Stimulated activated CD8-positive, alpha-beta memory T cell treated with anti-CD3 and anti-CD28 coated beads, Interleukin-4, amount 100 ng/mL, for 1 hour (primary cell): ENCODE measurements at places on chromosomes 6 and 20.

GRCh38 chr6:1509241-1509640 is 100.5 kb upstream of the FOXC1 start:
- no peak for DNase-seq

- no peak for DNase-seq
Measured at GRCh38 chr6:163741743-163742363, 327.3 kb downstream of the QKI start.

DNA sequence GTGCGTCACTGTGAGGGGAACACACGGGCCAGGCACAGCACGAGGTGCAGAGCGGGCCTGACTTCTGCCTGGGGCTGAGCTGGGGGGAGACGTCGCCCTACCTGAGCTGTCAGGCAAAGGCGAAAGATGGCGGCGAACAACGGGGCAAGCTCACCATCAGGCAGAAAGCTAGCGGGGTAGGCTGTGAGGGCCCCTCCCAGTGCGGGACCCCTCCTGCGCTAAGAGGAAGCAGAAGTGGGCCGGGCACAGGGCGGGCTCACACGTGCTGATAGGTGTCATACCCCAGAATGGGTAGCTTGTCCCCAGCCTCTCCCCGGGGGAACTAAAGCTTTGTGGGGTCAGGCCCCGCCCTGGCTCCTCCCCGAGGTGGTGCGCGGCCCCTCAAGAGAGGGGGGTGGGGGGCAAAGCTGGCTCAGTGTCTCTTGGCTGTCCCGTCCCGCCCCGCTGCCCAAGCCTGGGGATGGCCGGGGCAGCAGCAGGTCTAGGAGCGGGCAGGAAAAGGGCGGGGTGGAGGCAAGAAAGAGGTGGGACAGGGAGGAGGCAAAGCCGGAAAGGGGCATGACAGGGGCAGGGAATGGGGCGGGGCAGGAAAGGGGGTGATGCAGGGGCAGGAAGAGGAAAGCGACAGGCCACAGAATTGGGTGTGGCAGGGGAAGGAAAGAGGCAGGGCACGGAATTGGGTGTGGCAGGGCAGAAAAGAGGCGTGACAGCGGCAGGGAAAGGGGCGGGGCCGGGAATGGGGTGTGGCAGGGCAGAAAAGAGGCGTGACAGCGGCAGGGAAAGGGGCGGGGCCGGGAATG is 14.7 kb downstream of the UCKL1 start:
- DNase-seq = no peak

DNA sequence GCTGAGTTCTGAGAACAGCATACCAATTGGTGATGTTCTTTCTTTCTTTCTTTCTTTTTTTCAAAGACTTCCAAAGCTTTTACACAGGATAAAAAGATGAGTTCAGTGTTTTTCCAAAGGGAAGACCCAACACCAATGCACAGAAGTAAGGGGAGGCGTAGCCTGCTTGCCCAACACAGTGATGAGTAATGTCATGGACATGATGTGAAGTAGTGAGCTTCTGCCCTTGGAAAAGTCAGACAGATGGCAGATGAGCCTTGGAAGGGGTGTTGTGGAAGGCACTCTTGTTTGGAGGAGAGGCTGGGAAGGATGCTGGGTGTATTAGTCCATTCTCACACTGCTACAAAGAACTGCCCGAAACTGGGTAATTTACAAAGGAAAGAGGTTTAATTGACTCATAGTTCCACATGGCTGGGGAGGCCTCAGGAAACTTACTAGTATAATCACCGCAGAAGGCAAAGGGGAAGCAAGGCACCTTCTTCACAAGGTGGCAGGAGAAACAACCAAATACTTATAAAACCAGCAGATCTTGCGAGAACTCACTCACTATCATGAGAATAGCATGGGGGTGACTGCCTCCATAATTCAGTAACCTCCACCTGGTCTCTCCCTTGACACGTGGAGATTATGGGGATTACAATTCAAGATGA is 12.6 kb downstream of the LRP11 start:
- DNase-seq = no peak

DNA sequence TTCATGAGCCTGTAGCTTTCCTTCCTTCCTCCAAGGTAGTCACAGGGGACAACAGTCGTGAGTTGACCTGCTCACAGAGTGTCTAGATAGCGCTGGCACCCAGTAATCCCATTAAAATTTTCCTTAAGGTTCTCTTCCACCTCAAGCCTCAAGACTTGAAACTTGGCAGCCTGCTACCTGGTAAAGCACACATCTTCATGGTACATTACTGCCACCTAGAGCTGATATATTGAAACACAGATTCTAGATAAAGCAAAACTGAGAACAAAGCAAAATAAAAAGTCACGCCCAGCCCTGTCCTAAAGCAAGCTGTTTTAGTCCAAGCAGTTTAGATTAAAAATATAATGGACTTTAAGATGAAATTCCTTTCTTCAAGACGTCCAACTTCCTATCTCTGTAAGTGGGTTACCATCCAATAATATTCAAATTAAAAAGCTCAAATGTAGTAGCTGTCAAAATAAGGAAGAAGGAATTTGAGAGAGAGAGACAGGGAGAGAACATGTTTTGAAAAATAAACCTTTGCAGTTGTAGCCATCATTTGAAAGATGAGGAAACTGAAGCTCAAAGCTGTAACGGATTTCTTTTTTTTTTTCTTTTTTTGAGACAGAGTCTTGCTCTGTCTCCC is 50.7 kb upstream of the CD83 start:
- DNase-seq = no peak

DNA sequence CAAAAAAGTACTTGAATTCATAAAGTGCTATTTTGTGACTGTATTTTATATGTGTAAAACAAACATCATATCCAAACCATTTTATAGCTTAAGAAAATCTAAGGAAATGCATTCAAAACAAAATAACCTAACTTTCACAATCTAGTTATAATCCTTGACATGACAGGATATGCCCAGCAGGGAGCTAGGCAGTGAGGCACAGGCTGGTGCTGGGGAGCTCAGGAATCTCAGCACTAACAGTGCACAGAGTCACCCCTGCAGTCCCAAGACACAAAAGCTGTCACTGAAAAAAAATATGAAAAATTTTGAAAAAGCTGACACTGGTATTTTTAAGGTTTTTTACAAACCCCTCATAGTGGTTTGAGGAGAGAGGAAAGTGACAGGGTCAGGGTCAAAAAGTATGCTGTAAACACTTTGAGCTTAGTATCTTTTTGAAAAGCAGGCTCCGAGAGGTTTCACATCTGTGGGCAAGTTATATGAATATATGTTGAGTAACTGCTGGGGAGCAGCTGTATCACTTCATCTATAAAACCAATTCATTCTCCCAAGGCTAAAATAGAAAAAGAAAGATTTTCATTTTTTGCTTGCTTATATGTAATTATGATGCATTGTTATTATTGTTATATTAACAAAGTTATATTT is 24.1 kb downstream of the LGSN start:
- no peak for DNase-seq

GRCh38 chr20:24701027-24701426 is 231.6 kb downstream of the SYNDIG1 start:
- DNase-seq = no peak

GRCh38 chr6:53360093-53360912 is 11.6 kb upstream of the ELOVL5 start:
- DNase-seq = no peak

DNA sequence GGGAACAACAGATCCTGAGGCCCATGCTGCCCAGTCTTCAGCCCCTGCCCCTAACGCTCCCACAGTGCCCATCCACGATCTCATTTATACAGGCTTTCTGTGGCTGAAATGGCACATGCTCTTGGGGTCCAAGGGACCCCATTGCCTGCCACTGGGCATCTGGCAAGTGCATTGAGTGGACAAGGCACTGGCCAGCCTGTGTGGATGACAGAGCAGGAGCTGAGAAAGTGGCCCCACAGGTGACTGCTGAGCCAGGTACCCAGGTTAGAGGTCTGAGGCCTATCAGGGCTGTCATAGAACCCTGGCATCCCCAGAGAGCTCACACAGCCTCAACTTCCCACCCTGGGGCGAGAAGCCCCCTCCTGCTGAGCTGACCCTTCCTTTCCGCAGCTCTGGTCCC is 86.0 kb upstream of the NXT1 start:
- DNase-seq = no peak

DNA sequence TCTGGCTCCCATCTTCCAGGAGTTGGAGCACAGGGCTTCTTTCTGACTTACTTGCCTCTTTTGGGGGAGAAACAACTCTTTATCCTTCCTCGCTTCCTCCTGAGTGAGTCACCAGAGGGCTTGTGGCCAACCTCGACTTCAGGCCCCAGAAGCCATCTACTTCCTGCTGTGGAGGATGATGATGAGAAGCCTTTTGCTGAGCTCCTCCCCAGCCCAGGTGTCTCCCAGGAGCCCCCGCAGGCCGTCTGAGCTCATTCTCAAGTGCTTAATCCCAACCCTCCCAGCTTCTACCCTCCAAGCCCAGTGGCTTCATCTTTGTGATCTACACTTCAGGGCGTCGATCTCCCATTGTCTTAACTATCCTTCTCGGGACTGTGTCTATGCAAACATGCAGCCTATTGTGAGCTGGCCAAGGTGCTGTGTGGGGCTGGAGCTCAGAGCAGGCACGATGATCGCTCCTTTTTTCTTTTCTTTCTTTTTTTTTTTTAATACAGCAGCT is 27.9 kb downstream of the SDCBP2 start:
- no peak for DNase-seq

DNA sequence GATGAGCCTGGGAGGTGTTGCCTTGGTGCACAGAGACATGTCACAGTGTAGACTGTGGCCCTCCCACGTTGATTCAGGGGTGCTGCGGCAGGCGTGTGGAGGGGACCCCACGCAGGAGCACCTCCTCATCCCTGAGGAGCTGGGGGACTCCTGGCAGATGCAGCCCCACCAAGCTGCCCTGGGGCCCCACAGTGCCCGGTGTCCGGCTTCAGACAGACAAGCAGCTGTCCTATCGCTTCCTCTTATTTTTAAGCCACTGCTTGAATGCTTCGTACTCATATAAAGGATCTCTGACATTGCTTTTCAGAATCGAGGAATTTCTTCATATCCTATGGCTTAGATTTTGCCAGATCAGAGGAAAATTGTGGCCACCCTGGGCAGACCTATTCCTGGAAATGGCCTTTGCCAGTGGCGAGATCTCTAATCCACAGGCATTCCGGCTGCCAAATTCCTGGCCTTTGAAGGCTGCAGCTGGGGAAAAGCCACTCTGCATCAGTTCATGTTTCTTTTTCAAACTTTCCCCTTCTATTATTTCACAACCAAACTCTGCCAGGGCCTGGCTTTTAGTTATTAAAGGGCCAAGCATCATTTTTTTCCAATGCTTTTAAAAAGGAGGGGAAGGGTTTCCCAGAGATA is 337.0 kb downstream of the THBS2 start:
- no peak for DNase-seq

GRCh38 chr6:111952274-111952673 is 79.0 kb upstream of the FYN start:
- DNase-seq = no peak

DNA sequence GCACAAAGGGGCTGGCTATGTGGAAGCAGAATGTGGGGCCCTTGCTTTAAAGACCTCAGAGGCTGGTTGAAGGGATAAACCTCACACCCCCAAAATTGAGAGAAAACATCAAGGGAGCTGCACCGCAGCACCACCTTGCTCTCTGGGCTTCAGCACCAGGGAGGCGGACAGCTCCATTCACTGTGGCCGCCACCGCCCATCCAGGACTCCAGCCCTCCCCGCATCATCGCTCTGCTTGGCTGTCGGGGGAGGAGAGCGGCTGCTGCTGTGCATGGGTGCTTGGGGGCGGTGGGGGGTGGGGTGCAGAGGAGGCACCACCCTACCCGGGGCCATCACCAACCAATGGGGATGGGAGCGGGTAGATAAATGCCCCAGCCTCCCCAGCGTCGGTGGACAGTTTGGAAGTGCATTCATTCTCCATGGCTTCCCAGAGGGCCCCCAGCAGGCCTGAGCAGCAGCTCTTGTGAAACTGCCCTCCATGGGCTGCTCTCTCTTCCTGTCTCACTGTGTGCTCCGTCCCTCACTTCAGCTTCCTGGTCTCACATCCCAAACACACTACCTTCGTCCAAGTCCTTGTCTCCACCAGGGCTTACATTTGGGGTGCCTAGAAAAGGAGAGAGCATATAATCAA is 75.7 kb upstream of the BHLHE23 start:
- DNase-seq = no peak
